Activated T-cell treated with anti-CD3 and anti-CD28 coated beads, Interleukin-2, amount 50 U/mL, for 72 hours (primary cell): ENCODE measurements at places on chromosomes 1 and 21. TPM values are rescaled to one million over a fixed set of nuclear protein-coding genes. Genes with fewer than 3 reads are reported as not detected.

Gene HFM1
- not detected for total RNA-seq

Gene ZNF644
- 68.6 TPM for total RNA-seq

Gene KRTAP7-1
- total RNA-seq: not detected

Gene NMNAT2
- total RNA-seq: not detected

Gene CD101
- total RNA-seq: 3.0 TPM

Gene RHOU
- total RNA-seq: 0.88 TPM

Gene GPR161
- total RNA-seq: 4.5 TPM

Gene S100A7A
- total RNA-seq: not detected

Gene PTPN14
- 13.5 TPM for total RNA-seq

Gene FLG2
- not detected for total RNA-seq

Gene SELENBP1
- total RNA-seq: not detected

Gene SPRR3
- total RNA-seq: not detected

Gene PRAMEF26
- not detected for total RNA-seq

Gene SLFNL1
- total RNA-seq: 0.35 TPM

Gene FCAMR
- not detected for total RNA-seq

GRCh38 chr1:59028048-59028447 is 244.2 kb upstream of the JUN start:
- DNase-seq: no peak

DNA sequence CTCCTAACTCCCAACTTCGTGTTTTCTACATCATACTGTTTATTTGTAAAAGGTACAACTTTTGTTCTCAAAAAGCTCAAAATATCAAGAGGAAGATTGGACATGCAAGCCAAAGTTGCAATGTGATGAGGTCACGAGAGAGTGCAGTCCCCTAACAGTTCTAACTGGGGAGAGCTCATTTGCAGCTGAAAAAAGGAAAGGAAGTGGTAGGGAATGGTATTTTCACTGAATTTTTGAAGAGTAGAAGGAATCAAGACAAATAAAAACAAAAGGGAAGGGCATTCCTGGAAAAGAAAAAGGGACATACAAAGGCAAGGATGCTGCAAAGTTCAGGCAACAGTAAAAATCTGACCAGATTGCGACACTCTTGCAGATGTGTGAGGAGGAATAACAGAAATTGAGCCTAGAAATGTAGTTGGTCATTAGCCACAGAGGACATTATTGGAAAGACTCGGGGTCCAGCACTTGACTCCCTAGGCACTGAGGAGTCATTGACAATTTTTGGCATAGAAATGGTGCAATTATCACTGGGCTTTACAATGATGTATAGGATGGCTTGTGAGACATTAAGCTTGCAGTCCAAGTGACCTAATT is 67.9 kb downstream of the TBX15 start:
- no peak for DNase-seq

DNA sequence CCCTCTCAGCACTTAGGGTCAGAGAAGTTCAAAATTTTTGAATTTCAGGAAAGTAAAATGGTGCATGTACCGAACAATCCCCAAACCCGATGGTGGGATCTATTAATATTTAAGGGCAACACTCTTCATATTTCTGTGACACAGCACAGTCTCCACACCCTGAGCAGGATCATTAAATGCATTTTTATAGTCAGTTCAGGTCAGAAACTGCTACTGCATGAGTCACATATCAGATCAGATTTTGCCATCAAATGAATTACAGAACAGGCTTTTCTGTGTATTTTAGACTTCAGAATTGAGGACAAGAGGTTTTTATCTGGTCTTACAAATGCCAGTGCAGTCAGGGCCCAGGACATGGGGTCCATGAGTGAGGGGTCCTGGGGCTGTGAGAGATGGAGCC is 79.2 kb downstream of the RIPK4 start:
- no peak for DNase-seq

DNA sequence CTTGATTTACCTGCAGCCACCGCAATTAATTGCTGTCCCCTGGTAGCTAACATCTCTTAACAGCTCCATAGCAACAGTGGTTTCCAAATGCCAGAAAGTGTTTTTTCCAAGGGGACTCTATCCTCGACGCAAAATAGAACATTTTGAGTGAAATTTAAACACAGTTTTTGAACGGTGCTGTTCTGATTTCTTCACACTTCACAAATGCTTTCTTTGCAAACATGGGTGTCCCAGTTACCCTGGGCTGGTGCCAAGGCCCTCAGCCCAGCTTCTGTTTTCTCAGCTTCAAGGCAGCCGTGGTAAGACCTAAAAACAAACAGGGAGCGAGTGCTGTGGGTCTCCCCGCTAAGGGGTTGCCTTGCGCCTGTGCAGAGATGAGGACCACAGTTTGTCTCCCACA is 147.3 kb upstream of the VAMP3 start:
- DNase-seq: no peak

DNA sequence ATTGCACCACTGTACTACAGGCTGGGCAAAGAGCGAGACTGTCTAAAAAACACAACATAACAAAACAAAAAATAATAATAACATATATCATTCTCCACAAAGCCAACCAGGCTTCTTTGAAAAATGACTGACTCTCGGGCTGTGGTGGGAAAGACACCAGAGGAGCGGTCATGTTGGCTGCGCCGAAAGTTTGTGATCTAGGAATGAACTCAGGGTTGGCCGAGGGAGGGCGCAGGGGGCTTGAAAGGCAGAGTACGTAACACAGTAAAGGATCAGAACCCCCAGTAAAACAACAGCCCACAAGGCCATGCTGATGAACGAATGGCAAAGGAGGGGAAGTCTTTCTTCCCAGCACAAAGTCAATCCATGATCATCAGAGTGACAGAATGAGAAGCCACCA is 4.7 kb downstream of the SLC35E2B start:
- no peak for DNase-seq

DNA sequence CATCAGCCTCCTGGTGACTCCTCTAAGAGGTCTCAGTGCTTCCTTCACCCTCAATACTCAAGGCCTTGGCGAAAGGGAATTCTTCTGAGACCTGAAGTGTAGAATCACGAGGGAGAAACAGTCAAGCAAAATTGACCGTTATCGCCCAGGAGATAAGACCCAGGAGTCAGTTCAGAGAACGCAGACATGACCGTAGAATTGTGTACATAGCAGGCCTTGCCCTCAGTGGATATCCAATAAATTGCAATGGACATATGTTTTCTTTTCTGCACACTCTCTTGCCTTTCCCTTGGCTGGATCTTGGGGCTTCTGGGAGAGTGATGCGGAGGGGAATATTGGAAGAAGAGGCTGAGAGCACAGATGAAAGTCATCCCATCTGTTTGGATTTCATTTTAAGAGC is 15.7 kb upstream of the ETS2 start:
- no peak for DNase-seq

- no peak for DNase-seq
These were observed 29.7 kb downstream of the PADI2 start for GRCh38 chr1:17089506-17089905.

DNA sequence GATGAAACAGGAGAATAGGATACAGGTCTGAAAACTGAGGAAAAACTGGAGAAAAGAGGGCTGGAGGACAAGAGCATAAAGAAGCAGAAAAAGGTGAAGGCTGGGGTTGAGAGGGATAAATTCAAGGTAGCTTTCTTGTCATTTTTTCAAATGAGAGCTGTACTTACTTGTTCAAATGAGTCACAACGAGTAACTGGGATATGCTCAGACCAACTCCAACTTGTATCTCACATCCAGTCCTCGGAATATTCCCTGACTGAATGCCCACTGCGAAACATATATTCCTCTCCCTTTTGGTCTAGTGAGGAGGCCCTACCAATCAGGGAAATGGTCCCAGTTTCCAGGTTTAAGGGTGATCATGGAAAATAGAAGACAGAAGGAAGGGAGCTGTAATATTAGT is 343.4 kb downstream of the HHIPL2 start:
- DNase-seq: no peak

- DNase-seq: no peak
These were observed 18.5 kb downstream of the OBSCN start for GRCh38 chr1:228226141-228226874.

- no peak for DNase-seq
These were observed 135.7 kb upstream of the PROX1 start for GRCh38 chr1:213852107-213852506.

DNA sequence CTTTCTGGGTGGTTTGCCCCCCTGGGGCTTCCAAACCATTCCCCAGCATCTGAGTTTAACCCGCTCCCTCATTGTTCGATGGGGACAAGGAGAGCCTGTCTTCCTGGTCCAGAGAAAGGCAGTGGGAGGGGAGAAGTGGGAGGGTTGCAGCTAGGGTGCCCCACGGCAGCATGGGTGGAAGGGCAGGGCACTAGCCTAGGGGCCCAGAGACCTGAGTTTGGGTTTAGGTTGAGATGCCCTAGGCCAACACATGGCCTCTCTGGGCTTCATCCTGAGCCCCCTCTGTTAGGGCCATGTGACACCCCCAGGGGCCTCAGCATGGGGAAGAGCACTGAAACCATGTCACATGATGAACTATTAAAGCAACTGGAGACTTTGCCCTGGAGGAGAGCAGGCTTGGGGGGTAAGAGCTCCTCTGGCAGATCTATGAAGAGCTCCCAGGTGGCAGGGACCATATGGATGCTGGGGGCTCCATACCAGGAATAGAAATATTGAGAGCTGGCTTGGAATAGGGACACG is 9.7 kb upstream of the RUNX3 start:
- DNase-seq: no peak

DNA sequence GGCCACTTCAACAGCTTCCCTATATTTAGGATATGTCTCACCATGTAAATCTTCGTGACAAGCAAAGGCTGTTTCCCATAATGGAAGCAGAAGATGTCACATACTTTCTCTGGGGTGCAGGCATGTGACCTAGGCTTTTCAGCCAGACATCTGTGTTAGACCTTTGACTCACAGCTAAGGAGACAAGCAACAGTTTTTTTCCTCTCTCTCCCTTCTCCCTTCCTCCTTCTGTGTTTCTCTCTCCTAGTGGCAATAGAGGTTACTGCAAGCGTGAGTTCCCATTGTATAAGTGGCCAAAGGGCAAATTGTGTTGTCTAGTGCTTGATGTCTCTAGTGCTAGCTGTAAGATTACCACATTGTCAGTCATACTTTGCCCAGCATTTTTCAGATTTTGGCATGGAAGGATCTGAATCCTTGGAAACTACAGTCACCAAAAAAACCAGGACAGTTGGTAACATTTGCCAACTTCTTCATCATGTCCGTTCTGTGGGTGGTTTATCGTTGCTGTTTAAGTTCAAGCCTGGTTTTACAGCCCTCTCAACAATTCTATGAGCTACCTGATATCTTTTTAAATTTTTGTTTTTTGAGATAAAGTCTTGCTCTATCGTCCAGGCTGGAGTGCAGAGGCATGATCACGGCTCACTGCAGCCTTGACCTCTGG is 44.4 kb upstream of the RABGAP1L start:
- peak; percentile 8 for DNase-seq

GRCh38 chr1:14980621-14981218 is 172.8 kb upstream of the TMEM51 start:
- no peak for DNase-seq

- no peak for DNase-seq
These were observed 120.1 kb downstream of the CLIC6 start for GRCh38 chr21:34788879-34789278.

GRCh38 chr21:33432496-33432895 is 29.3 kb downstream of the IFNGR2 start:
- no peak for DNase-seq

DNA sequence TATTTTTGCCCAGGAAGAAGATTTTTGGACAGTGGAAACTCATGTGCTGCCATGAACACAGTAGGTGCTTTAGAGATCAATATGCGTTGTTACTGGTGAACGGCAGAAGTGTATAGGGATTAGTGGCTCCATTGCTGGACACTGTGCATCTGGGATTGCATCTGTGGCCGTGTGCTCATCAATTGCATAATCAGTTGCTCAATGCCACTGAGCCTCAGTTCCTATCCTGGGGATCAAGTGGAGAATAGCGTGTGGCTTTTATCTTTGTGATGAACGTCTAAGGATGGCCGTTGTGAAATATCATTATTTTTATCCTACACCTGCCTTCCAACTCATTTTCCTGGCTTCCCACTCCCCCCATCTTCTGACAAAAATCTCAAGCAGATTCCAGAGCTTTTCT is 5.4 kb downstream of the TNN start:
- DNase-seq: no peak

DNA sequence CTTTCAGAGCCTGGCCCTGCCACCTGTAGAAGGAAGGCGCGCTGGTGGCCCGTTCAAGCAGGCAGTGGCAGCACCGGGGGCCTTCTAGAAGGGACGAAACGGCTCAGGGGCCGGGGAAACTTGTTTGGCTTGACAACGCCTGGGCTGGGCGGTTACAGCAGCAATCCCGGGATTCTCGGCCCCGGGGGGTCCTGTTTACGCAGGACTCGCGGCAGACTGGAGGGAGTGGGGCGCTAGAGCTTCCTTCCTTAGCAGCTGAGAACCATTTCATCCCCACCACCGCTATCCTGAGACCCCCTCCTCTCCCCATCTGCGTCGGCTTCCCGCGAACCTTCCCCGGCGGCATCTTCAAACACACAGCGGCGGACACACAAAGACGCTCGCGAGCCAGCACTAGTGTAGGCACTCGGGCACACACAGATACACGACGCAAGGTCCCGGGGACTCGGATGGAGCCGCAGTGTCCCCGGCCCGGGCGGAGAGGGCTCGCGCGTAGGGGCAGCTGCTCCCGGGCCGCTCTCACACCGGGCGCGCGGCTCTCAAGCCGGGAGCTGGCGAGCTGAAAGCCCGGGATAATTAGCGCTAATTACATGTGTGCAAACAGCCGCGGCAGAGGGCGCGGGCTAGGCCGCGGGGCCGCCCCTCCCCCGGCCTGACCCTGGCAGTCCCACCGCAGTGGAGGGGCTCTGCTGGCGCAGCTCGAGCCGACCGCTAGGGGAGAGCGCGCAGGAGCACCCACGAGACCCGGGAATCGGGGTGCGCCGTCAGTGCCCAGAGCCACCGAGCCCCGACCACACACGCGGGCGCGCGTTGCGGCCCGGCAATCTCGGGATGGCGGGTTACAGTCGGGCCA is 271.4 kb downstream of the FOXD2 start:
- peak; percentile 12 for DNase-seq

- no peak for DNase-seq
These were observed 137.7 kb upstream of the SMYD2 start for GRCh38 chr1:214143006-214143992.

GRCh38 chr1:94675373-94675772 is 133.8 kb upstream of the F3 start:
- DNase-seq: no peak

DNA sequence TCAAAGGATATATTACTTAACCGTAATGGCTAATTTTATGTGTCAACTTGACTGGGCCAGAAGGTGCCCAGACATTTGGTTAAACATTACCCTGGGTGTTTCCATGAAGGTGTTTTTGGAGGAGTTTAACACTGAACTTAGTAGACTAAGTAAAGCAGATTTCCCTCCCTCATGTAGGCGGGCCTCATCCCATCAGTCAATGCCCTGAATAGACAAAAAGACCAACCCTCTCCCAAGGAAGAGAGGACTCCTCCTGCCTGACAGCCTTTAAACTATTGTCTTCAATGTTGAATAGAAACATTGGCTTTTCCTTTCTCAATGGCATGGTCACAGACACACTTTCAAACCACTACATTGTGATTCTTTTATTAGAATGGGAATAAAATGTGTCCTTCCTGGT is 121.9 kb downstream of the SETD4 start:
- DNase-seq: no peak

GRCh38 chr1:51249445-51249844 is 13.4 kb downstream of the RNF11 start:
- no peak for DNase-seq
